Stimulated activated CD4-positive, alpha-beta T cell treated with anti-CD3 and anti-CD28 coated beads, Interleukin-4, amount 100 ng/mL, for 4 hours (primary cell): ENCODE measurements at places on chromosomes 2 and 18.

GRCh38 chr2:8382485-8382884 lies 299.4 kb upstream of the ID2 start:
- no peak for DNase-seq

DNA sequence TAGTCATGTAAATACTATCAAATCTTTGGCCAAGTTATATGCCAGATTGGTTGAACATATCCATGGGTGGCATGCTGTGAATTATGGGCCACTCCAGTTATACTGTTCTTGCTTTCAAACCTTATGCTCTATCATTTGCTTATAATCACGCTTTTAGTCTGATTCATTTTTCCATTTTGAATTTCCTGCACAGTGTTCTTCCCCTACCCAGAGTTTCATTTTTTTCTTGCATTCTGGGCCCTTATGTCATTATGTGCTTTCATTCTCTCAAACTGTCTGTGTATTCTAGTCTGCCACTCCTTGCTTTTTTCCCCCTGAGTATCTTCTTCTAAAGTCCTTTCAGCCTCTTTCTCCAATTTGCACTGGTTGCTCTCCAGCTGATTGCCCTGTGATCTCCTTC lies 364.1 kb downstream of the ARHGAP15 start:
- no peak for DNase-seq

- no peak for DNase-seq
These were observed 1.9 kb downstream of the GALNT5 start for GRCh38 chr2:157259386-157259785.

DNA sequence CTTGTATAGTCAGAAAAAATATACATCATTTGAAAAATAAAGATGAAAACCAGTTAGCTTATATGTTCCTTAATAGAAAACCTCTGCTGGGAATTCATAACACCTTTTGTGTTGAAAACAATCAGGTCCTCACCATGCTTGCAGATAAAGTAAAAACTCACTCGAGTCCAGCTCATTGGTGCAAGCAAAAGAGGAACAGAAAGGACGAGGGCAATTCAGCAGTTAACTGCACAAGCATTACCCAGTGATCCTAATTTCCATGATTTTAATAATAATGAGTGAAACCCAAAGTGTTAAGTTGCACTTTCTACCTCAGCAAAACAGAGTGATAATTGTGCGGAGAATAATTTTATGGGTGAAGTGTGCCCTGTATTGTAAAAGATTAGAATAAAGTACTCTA lies 839.9 kb downstream of the BCL11A start:
- no peak for DNase-seq

DNA sequence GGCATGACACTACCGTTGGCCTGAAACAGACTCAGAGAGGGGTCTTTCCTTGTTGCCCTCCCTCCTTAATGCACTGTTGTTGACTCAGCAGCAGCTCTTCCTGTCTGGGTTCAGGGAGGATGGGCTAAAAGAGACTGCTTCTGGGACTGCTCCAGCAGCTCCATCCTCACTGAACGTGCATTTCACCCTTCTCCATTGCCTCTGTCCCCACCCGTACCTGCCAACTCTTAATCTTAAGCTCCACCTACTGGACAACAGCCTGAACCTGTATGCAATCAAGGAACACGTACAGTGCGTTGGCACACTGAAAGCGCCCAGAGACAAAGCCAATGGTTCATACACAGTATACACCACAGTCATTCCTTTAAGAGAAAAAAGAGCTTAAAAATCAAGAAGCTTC lies 230.8 kb upstream of the RAB6C start:
- no peak for DNase-seq

DNA sequence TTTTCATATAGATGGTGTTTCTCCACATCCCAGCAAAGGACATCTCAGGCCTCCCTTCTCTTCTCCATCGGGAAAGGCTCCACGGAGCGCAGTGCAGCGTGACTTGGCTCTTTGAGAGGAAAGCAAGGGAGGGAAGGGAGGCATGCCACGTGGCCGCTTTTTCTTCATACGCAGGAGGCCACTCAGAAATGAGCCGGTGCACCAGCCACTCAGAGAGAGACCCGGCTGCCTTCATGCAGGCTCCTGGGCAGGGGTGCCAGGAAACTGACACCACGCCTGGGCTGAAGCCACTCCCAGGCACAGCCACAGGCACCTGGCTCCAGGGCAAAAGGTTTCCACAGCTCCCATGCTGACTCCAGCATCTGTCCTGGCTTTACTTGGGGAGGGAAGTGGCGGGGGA lies 11.1 kb upstream of the LOXHD1 start:
- DNase-seq = no peak

- no peak for DNase-seq
These were observed 127.7 kb downstream of the RNF152 start for GRCh38 chr18:61765097-61765496.

DNA sequence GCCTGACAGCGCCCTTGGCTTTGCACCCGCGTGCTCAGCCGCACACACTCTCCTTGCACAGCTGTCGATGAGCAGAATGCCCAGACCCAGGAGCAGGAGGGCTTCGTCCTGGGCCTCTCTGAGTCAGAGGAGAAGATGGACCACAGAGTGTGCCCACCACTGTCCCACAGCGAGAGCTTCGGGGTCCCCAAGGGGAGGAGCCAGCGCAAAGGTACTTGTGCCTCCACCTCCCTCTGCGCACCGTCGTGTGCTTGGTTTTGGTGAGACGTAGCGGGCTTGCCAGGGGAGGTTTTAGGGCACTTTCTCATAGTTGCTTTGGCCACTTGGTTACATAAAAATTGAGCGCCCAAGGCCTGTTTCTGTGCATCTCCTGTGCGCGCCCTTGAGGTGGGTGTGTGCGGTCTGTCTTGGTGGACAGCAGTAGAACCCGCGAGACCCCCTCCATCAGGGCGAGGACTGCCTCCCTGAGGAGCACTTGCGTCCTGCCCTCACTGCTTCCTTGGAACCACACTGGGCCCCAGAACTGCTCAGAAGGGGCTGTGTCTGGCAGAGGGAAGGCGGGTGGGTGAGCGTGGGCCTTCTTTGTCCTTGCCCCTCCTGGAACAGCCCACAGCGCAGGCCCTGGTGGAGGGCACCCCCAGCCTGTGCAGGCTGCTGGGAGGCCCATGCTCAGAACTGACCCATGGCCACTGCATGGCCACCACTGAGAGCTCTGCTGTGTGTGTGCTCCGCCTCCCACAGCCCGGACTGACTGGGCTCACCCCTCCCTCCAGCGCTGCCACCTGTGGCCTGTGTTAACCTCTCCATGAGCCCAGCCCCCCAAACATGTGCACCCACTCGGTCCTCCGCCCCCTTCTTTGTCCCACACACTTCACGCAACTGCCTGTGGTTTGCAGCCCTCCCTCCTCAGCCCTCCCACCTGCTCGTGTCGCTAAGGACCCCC lies 95.9 kb downstream of the DGKD start:
- no peak for DNase-seq

DNA sequence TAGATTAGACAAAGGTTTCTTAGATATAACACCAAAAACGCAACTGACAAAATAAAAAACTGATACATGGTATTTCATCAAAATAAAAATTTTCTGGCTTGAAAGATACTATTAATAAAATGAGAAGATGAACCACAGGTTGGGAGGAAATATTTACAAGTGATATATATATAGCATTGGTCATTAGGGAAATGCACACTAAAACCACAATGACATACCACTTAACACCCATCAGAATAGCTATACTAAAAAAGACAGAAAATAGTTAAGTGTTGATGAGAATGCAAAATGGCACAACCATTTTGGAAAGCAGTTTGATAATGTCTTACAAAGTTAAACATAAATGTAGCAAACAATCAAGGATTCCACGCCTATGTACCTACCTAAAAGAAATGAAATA lies 83.9 kb downstream of the SLC66A3 start:
- no peak for DNase-seq

DNA sequence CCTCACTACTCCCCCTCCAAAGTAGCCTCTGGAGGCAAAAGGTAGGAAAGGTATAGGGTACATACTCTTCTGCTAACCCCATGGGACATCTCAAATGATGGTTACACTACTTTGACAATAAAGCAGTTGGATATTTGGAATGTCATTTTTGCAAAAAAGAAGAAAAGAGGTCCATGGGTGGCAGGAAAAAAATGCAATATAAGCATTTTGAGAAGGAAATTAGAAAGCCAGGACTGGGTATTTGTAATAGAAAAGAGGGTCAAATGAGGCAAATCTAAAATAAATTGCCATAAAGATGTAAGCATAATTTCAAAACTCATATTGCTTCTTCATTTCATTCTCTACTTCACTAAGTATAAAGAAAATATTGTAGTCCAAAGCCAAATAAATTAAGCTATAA lies 280.2 kb downstream of the NOL4 start:
- DNase-seq = no peak

DNA sequence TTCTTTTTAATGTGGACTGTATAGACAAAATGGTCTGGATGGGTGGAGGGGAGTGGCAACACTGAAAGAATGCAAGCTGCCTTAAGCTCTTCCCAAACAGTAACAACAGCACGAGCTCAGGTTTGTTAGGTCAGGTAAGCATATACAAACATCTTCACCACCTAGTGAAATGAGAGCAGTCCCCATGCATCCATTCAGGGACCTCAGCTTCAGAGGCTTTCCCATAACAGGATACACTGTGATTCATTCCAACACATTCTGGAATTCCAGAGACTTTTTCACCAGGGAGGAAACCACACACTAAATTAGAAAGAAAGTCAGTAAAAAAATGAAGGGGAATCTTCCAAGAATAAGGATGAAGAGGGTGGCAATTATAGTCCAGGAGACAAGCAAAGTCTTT lies 50.4 kb upstream of the BZW1 start:
- no peak for DNase-seq

DNA sequence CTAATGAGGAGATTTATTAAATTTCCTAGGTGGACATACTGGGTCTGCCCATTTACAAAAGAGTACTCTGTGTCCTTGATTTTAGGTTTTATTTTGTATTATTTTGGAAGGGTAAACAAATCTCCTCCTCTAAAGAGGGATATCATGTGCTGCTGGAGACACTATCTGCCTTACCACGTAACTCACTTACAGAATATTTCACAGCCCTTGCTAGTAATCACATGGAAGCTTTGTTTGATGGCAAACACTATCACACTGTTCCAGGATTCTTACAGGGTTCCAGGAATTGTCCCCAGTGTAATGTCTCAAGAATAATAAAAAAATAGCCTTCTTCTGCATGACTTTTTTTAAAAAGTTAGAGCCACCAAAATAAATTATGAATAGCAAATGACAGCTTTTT lies 29.2 kb upstream of the ACVR1C start:
- no peak for DNase-seq

GRCh38 chr2:43007901-43008300 lies 215.5 kb upstream of the HAAO start:
- DNase-seq = no peak

DNA sequence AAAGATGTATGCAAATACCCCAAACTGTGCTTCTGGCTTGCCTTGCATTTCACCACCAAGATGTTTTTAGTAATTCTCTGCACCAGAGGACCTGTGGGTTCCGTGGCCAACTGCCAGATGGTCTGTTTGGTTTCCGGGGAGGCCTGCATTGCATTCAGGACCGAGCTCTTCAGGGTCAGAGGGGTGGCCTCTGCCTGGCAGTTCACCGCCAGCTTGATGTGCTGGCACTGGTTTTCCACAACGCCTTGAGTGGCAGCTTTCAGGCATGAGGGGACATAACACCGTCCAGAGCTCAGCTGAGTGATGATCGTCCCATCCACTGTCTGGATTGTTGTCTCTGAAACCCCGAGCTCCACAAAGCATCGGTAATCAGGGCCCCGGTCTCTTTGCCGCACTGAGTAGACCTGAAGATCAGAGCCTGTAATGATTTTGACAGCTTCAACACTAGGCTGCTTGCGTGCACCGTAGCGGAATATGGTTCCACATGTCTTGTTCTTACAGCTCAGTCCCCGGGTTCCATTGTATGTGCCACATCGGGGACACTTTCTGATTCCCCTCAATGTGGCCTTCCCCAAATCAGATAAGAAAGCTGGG lies 9.4 kb downstream of the C2orf42 start:
- DNase-seq = no peak

DNA sequence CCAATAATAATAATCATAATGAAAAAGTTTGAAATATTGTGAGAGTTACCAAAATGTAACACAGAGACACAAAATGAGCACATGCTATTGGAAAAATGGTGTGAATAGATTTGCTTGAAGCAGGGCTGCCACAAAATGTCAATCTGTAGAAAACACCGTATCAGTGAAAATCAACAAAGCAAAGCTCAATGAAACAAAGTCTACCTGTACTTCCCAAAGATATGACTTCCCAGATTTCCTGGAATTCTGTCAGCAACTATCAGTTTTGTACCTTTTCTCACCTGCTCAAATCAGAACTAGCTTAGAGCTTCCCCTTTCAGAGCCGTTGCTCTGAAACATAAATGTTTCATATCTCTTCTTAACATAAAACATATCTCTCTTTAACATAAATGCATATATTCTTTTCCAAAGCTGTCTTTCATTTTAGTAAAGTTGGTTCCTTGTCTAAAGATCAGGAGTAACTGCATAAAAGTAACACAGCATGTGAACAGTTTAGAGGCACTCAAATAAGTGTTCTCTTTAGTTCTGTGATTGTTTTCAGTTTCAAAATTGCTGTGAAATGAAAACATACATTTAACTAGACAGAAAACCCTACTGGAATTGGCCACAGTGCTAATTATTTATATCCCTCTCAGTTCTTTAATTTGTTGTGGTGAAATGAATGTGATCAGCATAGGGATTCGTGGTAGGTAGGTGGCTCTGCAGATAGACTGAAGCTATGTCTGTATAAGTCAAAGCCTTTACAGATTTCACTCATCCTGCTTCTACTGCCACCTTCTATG lies 262.5 kb downstream of the KCNJ3 start:
- no peak for DNase-seq

DNA sequence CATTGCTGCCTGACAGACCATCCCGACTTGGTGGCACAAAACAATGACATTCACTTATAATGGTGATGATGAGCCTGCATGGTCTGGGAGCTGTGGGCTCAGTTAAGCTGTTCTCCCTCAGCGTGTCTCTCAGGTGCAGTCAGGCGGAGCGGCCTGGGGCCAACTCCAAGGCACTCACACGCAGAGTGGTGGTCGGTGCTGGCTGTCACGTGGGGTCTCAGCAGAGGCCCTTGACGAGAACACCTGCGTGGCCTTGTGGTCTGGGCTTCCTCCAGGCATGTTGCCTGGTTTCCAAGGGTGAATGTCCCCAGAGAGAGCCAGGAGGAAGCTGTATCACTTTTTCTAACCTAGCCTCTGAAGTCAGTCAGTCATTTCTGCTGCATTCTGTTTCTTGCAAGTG lies 29.8 kb downstream of the ARMC9 start:
- DNase-seq = no peak

- peak; percentile 45 for DNase-seq
These were observed 13.4 kb upstream of the COPS8 start for GRCh38 chr2:237072067-237072931.

DNA sequence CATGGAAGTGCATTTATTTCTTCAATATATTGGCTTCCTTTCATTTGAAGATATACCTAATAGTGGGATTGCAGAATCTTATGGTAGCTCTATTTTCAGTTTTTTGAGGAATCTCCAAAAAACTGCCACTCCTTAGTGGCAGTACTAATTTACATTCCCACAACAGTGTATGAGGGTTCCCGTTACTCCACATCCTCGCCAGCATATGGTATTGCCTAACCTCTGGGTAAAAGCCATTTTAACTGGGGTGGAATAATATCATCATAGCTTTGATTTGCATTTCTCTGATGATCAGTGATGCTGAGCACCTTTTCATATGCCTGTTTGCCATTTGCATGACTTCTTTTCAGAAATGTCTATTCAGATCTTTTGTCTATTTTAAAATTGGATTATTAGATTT lies 471.9 kb upstream of the UBE2E3 start:
- no peak for DNase-seq

GRCh38 chr2:85936421-85937068 lies 47.8 kb upstream of the ST3GAL5 start:
- DNase-seq = no peak

GRCh38 chr2:124877141-124877577 lies 852.1 kb downstream of the CNTNAP5 start:
- no peak for DNase-seq

- DNase-seq = no peak
These were observed 95.0 kb downstream of the TMEM17 start for GRCh38 chr2:62410926-62411456.
